ENCODE measurements at places on chromosomes 1 and 21.

DNA sequence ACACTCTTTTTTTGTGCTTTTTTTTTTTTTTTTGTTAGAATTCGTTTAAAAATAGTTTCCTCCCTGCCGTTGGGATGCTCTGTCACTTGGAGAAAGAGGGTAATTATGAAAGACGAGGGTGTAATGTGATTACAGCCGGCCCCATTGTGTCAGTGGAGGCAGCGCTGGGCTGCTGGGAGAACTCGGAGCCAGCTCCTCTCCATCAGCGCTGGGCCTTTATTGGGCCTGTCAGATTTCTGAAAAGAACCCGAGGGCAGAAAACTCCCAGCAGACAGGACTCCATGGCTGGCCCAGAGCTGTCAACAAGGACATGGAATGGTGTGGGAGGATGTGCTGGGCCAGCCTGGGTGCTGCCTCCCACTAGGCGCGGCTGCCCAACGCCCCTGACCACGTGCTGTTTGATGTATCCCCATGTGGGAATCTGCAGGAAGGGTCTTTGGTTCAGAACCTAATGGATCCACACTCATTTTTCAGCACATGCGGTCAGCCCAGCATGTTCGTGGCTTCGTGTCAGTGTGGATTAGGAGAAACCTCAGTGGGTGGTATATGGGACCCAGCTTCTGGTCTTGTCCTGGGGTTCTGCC is 222.6 kb upstream of the KIAA0040 start:
- no peak for DNase-seq

DNA sequence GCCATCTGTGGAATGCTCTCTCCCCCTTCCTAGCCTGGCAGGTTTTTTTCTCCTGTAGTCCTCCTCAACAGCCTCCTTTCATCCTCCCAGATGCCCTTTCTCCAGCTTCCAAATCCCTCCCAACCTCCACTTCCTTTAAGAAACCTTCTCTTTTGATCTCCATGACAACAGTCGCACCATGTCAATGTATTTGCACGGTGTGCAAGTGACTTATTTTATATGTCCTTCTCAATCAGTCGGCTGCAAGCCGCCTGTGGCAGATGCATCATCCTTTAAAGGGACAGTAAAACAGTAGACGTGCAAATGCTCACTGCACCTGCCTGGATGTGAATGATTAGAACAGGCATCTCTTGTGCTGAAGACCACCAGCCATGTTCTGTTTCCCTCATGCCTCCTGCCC is 285.2 kb downstream of the PCP4 start:
- DNase-seq, result no peak

DNA sequence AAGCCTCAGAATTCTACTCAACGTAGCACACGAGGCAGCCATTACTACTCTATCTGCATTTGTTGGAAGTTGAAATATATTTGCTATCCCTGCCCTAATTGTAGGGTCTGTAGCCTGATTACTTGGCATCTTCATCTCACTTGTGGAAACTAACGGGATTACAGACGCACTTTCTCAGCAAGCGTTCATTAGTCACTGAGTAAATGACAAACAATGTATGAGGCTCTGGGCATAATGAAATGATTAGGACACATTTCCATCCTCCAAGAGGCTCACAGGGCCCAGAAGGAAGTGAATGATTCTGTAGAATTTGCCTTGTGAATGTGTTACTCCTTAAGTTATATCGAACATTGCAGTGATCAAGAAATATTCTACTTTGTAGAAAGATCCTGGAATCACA is 78.1 kb downstream of the KIF26B start:
- no peak for DNase-seq

DNA sequence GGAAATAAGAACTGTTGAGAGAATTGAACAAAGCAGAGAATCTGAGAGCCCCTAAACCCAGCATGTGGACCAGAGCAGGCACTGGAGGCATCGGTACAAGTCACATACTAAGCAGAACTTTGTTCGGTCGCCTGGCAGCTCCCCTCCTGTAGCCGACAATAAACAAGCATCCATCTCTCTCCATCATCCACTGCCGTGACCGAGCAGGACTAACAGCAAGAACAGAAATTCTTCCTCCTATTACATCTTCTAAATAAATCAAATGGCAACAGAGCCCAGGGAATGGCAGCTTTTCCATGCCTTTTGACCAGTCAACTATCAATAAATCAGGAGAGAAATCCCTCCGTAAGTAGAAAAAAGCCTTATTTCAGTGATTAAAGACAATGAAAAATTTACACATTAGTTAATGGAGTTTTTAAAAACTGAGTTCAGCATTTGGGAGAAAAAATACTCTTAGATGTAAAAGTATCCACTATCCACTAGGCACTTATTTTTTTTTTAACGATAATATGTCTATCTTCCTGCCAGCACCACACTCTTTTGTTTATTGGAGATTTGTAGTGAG is 36.5 kb downstream of the PTPN14 start:
- no peak for DNase-seq

- DNase-seq, result no peak
These were observed 4.9 kb downstream of the PRKAB2 start for GRCh38 chr1:147167365-147167764.

DNA sequence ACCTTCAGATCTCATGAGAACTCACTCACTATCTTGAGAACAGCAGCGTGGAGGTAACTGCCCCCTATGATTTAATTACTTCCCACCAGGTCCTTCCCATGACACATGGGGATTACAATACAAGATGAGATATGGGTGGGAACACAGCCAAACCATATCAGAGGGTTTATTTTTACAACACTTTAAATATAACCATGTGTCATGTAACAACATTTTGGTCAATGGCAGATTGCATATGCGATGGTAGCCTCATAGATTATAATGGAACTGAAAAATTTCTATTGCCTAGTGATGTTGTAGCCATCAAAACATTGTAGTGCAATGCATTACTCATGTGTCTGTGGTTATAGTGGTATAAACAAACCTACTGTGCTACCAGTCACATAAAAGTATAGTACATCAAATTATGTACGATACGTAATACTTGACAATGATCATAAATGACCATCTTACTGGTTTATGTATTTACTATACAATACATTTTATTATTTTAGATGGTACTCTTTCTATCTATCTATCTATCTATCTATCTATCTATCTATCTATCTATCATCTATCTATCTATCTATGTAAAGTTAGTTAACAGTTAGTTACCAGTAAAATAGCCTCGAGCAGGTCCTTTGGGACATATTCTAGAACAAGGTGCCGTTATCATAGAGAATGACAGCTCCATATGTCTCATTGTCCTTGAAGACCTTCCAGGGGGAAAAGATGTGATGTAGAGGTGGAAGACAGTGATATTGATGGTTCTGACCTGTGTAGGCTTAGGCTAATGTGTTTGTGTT is 12.6 kb upstream of the S100B start:
- no peak for DNase-seq

GRCh38 chr21:35982717-35983116 is 77.6 kb downstream of the SETD4 start:
- DNase-seq, result no peak

GRCh38 chr1:41396084-41396483 is 34.9 kb downstream of the FOXO6 start:
- DNase-seq, result no peak

GRCh38 chr1:231786126-231786525 is 159.5 kb downstream of the DISC1 start:
- no peak for DNase-seq

DNA sequence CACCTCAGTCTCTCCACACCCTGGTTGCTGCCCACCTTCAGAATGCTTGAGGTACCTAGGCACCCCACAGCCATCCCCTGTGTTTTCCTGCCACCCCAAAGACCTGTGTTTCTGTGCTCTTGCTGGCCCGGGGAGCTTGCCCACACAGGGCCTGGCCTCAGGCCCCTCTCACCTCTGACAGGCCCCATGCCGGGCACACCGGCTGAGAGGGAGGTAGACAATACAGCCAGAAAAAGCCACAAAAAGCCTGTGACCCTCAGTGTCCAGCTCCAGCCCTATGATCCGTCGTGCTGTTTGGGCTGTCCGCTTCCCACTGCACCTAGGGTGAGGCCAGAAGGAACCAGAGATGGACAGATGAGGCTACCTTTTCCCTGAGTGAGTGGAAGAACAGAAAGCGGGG is 11.4 kb downstream of the SEMA6C start:
- DNase-seq, result no peak

GRCh38 chr1:10957133-10957532 is 55.3 kb upstream of the TARDBP start:
- no peak for DNase-seq

DNA sequence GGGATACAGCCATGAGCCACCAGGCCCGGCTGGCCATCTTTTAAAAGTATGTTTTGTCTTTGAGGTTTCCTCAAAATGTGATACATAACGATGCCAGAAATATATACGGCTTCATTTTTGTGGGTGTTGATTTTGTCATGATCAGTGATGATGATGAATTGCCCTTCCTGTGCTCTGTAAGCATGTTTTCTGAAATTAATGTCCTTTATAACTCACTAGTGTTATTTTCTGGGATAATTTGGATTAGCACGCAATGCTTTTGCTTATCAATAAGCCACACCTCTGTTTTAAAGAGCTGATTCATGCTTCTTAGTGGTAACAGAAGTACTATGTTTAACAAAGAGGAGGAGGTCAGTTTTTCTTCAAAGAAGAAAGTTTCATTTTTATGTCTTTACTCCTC is 25.6 kb downstream of the PHACTR4 start:
- no peak for DNase-seq

DNA sequence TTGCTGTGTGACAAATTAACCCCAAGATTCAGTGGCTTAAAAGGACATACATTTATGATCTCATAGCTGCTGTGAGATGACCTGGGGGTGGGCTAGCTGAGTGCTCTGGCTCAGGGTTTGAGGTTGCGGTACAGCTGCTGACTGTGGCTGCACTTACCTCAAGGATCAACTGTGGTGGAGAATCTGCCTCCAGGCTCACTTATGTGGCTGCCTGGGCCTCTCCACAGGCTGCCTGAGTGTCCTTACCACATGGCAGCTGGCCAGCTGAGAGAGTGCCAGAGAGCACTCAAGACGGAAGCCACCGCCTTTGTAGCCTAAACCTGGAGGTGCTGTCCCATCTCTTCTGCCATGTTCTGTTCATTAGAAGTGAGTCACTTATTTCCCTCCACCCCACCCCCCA is 5.7 kb downstream of the LRRC71 start:
- peak; percentile 30 for DNase-seq

GRCh38 chr1:42279055-42279454 is 56.0 kb downstream of the FOXJ3 start:
- no peak for DNase-seq
